Bronchial smooth muscle cell (primary cell): ENCODE measurements at places on chromosomes 2 and 18. TPM values are rescaled to one million over a fixed set of nuclear protein-coding genes. Genes with fewer than 3 reads are reported as not detected.

The GPC1 gene
- 61.6 and 68.6 TPM in 2 replicates for total RNA-seq

The MAP3K20 gene
- total RNA-seq = 64.2 and 69.4 TPM in 2 replicates

The DUSP2 gene
- total RNA-seq = 0.94 and 1.1 TPM in 2 replicates

The WDR75 gene
- total RNA-seq = 29.6 and 40.8 TPM in 2 replicates

The NXPH2 gene
- not detected in 2 replicates for total RNA-seq

The TTN gene
- under 0.01 and 0.47 TPM in 2 replicates for total RNA-seq

The PID1 gene
- total RNA-seq = 38.8 and 47.7 TPM in 2 replicates

The WNT6 gene
- not detected in 2 replicates for total RNA-seq

The GBX2 gene
- not detected in 2 replicates for total RNA-seq

The AKAIN1 gene
- not detected in 2 replicates for total RNA-seq
